Germinal center (tissue), 1 donor: ENCODE measurements at places on chromosomes 16 and 17.

DNA sequence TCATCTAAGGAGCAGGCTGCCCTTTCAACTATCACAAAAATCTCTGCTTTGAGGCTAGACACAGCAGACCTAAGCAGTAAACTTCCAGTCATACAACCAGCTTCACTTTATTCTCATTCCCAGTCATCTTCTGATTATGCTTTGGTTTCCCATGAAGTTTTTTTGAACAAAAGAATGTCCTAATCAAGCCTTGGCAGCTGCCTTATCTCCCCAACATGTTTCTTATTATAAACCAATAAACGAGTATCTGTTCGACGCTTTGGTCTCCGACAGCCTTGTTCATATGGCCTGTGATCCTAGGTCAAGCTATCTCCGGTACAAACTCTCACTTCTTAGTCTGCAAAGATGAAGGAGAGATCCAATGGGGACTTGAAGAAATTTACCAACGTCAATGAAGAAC lies 47.4 kb upstream of the CDYL2 start:
- DNase-seq: no peak

- DNase-seq: no peak
These were observed 212.5 kb downstream of the KATNIP start for GRCh38 chr16:27762441-27762840.

- no peak for DNase-seq
These were observed 19.8 kb upstream of the CMIP start for GRCh38 chr16:81424771-81425170.

DNA sequence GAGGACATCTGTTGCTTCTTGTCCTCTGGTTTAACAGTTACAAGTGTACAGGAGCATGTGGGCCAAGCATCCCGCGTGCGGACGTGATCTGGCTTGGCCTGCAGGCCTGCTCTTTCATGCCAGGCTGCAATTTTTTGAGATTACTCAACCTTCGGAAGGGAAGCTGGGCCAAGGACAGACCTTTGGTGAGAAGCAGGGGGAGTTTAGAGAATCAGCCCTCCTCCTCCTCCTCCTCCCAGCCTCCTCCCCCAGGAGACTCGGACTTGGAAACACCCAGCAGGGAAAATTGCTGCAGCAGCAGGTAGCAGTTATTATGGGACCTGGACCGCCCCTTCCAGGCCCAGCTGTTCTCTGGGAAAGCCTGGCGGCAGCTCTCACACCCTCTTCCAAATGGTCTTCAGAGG lies 5.1 kb upstream of the KLHL36 start:
- DNase-seq: no peak

DNA sequence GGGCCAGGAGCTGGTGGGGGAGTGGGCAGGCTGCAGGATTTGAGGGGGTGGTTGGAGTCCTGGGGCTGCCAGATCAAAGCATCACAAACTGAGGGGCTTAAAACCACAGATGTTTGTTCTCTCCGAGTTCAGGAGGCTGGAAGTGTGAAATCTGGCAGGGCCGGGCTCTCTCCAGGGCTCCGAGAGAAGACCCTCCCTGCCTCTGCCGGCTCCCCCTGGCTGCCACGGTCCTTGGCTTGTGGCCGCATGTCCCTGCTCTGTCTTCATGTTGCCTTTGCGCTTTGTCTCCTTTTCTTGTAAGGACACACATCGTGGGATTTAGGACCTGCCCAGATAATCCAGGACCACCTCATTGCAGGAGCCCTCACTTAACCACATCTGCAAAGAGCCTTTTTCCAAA lies 139.8 kb upstream of the GSE1 start:
- no peak for DNase-seq

GRCh38 chr17:55577687-55578086 lies 66.4 kb upstream of the SMIM36 start:
- DNase-seq: peak; percentile 19

- DNase-seq: no peak
These were observed 611 bp upstream of the ANKRD40 start for GRCh38 chr17:50708050-50709000.
